ENCODE measurements at places on chromosomes 4 and X.
A peak's percentile ranks its signal among the peaks of the same experiment; 100 is the strongest.

DNA sequence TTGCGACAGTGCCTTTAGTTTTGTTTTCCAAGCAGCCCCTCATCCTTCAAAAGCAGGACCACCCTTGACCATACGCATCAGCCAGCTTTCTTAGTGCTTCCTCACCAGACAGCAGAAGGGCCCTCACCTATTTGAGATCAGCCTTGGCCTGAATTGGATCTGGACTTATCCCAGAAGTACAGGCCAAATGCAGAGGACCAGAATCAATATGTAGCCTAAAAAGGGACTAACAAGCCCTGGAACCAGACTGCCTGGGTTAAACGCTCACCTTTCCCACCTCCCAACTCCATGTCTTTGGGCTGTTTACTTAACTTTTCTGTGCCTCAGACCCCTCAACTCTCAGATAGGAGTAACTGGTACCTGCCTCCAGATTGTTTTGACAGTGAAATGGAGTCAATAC, 77.7 kb upstream of the ATP6AP2 start:
- no peak overlapping the region for H3K27ac ChIP-seq
- H3K4me3 ChIP-seq: no peak overlapping the region
- H3K36me3 ChIP-seq: no peaks in the 10 kb centered on the region
- H3K27me3 ChIP-seq: peaks cover 56% of the 10 kb centered on the region
- H3K4me1 ChIP-seq: peaks cover 7% of the 10 kb centered on the region
- no peak for DNase-seq

DNA sequence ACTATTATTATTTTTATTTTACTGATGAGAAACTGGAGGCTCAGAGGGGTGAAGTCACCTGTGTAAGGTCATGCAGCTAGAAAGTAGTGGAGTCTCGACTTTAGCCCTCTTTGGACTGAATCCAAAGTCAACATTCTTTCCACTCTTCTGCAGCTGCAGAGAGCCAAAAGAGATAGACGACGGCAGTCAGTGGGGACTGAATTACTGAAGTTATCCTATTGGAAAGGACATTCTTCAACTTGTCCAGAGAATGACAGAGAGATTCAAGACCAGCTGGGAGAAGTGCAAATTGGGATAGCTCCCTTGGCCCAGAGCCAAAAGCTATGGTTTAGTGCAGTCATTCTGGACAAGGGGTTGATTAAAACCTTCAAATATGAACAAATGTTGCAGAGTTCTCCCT, 42.5 kb downstream of the VGLL1 start:
- H3K27ac ChIP-seq: no peak overlapping the region
- no peak overlapping the region for H3K4me3 ChIP-seq
- peak; percentile 39 for DNase-seq
- no peaks in the 10 kb centered on the region for H3K36me3 ChIP-seq
- H3K4me1 ChIP-seq: peaks cover 11% of the 10 kb centered on the region

DNA sequence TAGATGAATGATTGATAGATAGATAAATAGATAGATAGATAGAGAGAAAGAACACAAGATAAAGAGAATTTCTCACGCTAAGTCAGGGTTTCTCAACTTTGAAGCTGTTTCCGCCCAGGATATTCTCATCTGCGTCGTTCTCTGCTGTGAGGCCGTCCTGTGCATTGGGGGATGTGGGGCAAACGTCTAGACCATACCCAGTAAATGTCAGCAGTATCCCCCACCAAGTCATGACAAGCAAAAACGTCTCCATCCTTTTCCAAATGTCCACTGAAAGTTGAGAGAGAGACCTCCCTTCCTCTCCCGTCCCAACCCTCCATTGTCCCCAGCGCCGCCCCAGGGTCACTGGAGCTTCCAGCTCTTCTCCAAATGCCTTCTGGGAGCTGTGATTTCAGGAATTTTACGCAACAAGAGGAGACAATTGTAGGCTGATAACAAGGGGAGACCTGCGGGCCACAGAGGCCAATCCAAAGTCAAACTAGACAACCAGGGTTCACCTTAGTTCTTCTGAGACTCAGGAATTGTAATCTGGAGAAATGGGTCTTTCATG, 8.9 kb upstream of the CRLF2 start:
- H3K4me3 ChIP-seq: no peak overlapping the region
- no peak overlapping the region for H3K27ac ChIP-seq
- no peaks in the 10 kb centered on the region for H3K4me1 ChIP-seq

- H3K4me1 ChIP-seq: no peaks in the 10 kb centered on the region
- H3K27ac ChIP-seq: no peak overlapping the region
- DNase-seq: no peak
- H3K36me3 ChIP-seq: no peaks in the 10 kb centered on the region
- H3K27me3 ChIP-seq: peaks cover 46% of the 10 kb centered on the region
These were observed 79.2 kb downstream of the RTL5 start for GRCh38 chrX:72052415-72053090.

- H3K4me3 ChIP-seq: no peak overlapping the region
- no peaks in the 10 kb centered on the region for H3K27me3 ChIP-seq
- no peak for DNase-seq
- H3K27ac ChIP-seq: no peak overlapping the region
These were observed 348.7 kb downstream of the BMPR1B start for GRCh38 chr4:95106408-95106928.

GRCh38 chrX:41353985-41354384, 20.0 kb downstream of the DDX3X start:
- no peak for DNase-seq
- H3K4me1 ChIP-seq: no peaks in the 10 kb centered on the region
- H3K36me3 ChIP-seq: peaks cover 3% of the 10 kb centered on the region
- peaks cover 2% of the 10 kb centered on the region for H3K27me3 ChIP-seq
- H3K4me3 ChIP-seq: no peak overlapping the region

- DNase-seq: peak; percentile 76
- H3K36me3 ChIP-seq: no peaks in the 10 kb centered on the region
- no peak overlapping the region for H3K27ac ChIP-seq
- no peaks in the 10 kb centered on the region for H3K27me3 ChIP-seq
These were observed 47.3 kb upstream of the GAB1 start for GRCh38 chr4:143289370-143289769.

All from muscle of leg (tissue), 16 donors.